ENCODE measurements at places on chromosomes 16 and 17.

GRCh38 chr17:75499313-75500022, 15.9 kb downstream of the CASKIN2 start:
- DNase-seq, result no peak

DNA sequence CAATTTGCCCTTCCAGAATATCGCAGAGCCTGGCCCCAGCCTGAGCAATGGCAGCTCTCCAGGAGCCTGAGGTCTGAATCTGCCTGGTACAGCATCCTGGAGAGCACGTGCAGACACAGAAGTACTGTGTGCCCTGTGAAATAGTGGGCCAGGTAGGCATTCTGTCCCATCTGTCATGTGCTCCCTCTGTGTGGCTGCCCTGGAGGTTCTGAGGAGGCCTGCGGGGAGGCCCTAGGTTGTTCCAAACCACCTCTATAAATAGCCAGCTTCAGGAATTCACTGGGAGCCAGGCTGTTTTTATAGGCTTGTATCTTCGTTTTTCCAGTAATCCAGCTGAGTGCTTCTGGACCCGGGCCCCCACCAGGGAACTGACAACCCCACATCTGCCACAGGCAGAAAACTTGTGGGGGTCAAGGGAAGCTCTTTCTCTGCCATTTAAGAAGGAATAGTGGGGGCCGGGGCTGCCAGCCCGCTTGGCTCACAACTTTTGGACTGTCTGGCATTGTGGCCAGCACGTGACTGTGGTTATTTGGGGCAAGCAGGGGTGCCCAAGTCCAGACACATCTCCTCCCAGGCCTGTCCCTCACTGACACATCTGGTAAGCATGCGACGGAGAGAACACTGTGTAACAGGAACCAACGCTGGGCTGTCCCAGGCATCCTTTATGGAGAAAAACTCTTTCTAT, 356.3 kb upstream of the TNRC6C start:
- DNase-seq, result no peak

- DNase-seq, result no peak
These were observed 412.0 kb upstream of the GOT2 start for GRCh38 chr16:59146140-59146539.

DNA sequence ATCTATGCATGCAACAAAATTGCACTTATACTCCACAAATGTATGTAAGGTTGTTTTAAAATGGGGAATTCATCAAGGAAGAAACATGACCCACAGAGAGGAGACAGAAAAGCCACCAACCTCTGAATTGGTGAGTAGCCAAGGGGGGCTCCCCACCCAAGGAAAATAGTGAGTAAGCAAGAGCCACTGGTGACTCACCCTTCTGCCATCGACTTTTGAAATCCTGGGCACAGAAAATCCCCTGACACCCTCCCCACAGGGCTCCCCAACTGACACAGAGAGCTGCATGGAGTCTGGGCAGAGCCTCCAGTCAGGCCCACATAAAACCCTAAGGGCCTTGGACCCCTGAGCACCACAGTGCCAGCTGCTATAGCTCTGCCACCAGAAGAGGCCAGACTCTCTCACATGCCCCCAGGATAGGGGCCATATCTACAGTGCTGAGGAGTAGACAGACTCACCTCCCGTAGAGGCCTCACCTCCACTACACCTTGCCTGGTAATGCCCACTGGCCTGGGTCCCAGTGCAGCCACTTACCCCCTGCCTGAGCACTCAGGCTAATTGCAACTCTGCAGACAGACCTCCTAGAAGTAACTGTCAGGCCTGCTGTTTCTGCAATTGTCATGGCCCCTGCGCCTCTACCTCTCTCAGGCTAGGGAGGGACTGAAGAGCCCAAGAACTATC, 244.7 kb upstream of the WSB1 start:
- no peak for DNase-seq

- no peak for DNase-seq
These were observed 279.3 kb upstream of the KIF2B start for GRCh38 chr17:53543472-53543871.

Data from stimulated activated CD8-positive, alpha-beta memory T cell treated with anti-CD3 and anti-CD28 coated beads, Interleukin-12 subunit alpha, Interleukin-12 subunit beta, amount 100 ng/mL, for 1 hour (primary cell).